ENCODE measurements at places on chromosomes 4 and X.

DNA sequence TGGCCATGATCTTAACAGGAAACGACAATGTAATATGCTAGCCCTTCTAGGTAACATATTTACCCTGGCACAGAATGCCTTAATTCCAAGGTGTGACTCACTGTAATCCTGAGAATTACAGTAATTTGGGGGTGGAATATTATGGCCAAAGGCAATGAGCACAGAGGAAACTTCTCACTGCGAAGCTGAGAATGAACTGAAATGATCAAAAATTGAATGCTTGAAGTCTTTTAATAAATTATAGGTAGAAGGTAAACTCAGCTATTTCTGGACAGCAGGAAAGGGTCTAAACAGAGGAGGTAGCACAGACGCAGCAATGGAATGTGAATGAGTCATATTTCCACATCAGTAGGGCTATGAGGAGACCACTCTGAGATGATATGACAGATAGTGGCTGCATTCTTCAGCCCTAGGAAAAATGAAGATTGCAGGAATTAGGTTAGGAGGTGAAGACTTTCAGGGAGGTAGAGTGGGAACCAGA, 312.6 kb downstream of the PACRGL start:
- DNase-seq, result no peak

- DNase-seq, result no peak
Observed at GRCh38 chr4:155047755-155048154, 160.7 kb upstream of the NPY2R start.

DNA sequence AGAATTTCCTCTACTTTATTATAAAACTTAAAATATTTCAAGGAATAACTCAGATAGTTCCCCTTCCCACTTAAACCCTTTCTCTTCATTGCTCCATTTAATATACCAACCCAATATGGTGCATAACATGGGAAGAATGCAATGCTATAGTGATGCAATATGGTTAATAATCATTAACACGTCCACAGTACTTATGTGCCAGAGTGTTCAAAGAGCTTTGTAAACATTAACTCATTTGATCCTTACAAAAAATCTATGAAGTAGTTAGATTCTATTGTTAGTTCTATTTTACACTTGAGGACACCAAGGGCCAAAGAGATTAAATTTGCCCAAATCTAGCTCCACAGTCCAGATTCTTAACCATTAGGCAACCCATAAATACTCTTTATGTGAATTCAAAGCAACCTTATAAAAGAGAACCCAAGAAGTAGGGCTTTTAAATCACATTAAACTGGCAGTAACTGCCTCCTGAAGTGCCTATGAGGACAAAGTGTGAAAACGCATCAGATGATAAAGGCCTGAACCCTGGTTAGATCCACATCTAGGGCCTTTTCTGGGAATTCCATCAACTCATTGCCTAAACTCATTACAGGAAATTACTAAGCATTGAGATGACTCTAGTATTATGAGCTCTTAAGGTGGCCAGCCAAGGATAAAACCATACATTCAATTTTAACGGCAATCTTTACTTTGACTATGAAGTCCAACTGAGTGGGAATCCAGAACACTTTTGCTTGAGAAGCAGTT, 94.3 kb downstream of the AREG start:
- no peak for DNase-seq

- DNase-seq, result no peak
Observed at GRCh38 chr4:13484749-13485221, 645 bp upstream of the RAB28 start.

- peak; percentile 71 for DNase-seq
Observed at GRCh38 chr4:2220016-2220630, 21.8 kb downstream of the HAUS3 start.

GRCh38 chr4:1344696-1345095, 2.3 kb upstream of the UVSSA start:
- no peak for DNase-seq

- no peak for DNase-seq
Observed at GRCh38 chr4:146214238-146214637, at the start of gene REELD1. TSS of gene REELD1 (plus strand) at chr4:146214538. CDS start at chr4:146216953, 2,415 bp downstream.
